ENCODE measurements at places on chromosomes 1 and 21.

GRCh38 chr1:106975944-106976343, 80.5 kb upstream of the PRMT6 start:
- no peak for DNase-seq

GRCh38 chr1:177410179-177410766, 239.5 kb downstream of the BRINP2 start:
- DNase-seq = no peak

DNA sequence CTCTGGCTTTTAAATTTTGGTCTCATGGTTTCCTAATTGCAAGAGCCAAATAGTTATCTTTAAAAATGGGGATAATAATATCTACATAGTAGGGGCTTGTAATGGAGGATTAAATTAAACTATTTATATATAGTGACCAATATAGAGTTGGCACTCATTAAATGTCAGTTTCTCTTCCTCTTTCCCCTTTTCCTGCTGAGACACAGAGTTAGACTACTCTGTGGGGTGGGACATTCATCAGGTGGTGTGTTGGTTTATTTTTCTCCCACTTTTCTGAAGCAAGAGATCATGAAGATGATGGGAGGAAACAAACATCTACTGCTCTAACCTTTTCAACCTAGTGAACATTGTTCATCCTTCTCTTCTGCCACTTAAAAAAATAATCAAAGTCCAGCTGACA, 17.3 kb upstream of the RAP1A start:
- DNase-seq = no peak

- no peak for DNase-seq
Measured at GRCh38 chr1:197902131-197902453, 338 bp upstream of the C1orf53 start.

DNA sequence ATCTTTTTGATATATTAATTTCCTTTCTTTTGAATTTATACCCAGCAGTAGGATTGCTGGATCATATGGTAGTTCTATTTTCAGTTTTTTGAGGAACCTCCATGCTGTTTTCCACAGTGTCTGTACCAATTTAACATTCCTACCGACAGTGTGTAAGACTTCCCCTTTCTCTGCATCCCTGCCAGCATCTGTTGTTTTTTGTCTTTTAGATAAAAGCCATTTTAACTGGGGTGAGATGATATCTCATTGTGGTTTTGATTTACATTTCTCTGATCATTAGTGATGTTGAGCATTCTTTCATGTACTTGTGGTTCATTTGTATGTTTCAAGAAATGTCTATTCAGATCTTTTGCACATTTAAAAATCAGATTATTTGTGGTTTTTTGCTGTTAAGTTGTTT, 62.4 kb upstream of the STUM start:
- DNase-seq = no peak

Measured in stimulated activated CD4-positive, alpha-beta T cell treated with anti-CD3 and anti-CD28 coated beads, Interleukin-1b, Interleukin-23, amount 100 ng/mL, for 4 hours (primary cell).